ENCODE measurements at places on chromosomes 5 and 9.

DNA sequence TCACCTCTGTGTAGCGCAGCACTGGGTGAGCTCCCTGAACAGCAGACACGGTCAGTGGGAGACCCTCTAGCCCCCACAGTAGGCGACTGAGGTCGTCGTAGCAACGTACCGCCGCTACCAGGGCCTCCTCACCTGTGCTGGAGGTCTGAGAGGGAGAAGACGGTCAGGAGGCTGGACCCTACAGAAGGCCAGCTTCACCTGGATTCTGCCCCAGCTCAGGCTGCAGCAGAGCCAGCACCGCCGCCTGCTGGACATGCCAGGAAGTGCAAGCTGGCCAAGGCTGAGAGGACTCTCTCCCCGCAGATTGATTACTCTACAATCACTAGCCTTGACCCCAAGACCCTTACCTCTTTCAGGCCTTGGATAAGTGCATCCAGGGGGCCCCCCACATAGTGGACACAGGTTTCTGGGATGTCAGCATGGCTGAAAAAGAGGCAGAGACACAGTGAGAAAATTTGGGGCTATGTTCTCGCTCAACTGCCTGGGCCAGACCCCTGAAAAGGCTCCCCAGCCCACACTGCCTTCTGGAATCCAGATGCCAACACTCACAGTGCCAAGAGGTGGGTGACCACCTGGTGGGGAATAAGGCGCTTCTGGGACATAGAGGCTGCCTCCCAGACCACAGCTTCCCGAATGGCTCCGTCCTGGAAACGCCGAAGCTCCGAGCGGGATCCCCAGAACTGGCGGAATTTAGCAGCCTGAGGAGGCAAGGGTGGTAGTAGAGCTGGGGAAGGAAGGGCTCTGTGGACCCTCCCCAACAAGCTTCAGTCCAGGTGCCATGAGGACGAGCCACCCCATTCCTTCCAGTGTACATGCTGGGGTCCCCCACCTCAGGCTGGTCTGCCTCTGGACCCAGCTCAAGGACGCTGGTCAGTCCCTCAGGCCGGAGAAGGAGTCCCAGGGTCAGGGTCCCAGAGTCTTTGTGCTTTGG, 6.9 kb downstream of the NOL6 start:
- peak; percentile 57 for DNase-seq

GRCh38 chr9:120531683-120532300, 48.2 kb downstream of the CDK5RAP2 start:
- DNase-seq, result no peak

DNA sequence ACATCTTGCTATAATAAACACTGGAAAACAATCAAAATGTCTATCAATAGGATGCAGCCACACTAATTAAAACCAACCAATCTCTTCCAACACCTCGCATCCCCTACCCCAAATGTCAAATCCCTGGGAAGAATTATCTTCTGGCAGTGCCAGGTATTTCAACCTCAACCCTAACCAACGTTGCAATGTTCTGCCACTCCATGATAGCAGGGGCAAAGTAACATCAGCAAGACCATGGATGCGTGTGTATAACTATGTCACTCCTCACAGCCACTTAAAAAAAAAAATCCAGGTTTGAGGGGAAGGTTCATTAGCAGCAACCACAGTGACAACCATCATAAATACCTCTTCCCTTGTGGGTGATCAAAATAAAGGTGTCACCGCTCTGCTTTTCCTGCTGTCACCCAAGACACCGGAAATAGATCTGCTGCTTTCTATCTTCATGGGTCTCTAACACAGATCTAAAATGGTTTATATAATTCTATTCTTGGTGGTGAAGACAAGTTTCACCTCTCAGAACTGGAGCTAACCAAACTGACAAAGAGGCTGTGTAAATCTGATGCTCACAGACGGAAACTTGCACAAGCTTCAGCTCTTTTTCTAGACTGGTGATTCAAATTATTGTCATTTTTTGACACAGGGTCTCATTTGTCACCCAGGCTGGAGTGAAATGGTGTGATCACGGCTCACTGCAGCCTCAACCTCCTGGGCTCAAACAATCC, 9.9 kb downstream of the HSPA9 start:
- no peak for DNase-seq

- no peak for DNase-seq
Observed at GRCh38 chr9:130268521-130269211, 3.1 kb downstream of the HMCN2 start.

DNA sequence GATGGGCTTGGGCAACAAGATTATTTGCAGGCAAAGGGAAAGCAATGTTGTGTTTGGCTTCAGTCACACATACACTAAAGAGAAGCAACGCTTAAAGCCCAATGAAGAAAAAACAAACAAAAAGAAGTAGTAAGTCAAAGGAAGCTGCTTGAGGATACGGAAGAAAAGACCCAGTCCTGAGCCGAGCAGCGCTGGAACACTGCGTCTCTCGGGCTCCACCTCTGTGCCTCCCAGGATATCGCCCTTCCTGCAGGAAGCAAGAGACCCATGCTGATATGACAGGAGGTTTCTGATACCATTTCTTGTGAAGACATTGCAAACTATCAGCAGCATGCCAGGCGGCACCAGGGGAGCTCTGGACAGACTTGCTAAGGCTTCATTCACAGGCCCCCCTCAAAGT, 9.9 kb downstream of the GNAQ start:
- DNase-seq, result no peak

All from activated naive CD4-positive, alpha-beta T cell (primary cell).